ENCODE measurements at places on chromosomes 1 and 21. TPM values are rescaled to one million over a fixed set of nuclear protein-coding genes. Genes with fewer than 3 reads are reported as not detected.

DNA sequence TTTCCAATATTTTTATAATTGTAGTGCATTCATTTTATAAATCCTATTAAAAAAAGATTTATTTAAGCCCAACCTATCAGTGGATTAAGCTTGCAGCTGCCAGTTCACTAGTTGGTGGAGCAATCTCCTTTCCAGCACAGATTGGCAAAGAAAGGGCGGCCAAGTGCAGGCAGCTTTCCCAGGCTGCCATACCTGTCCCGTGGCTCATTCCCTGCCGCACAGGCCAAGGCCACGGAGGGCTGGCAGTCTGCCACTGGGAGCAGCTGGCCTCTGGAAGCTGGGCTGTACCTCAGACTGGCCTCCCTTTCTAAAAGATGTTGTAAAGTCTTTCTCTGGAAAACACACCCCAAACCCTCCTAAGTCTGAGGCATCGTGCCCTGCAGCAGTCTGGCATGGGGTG lies 74.2 kb downstream of the SIM2 start:
- DNase-seq: no peak

DNA sequence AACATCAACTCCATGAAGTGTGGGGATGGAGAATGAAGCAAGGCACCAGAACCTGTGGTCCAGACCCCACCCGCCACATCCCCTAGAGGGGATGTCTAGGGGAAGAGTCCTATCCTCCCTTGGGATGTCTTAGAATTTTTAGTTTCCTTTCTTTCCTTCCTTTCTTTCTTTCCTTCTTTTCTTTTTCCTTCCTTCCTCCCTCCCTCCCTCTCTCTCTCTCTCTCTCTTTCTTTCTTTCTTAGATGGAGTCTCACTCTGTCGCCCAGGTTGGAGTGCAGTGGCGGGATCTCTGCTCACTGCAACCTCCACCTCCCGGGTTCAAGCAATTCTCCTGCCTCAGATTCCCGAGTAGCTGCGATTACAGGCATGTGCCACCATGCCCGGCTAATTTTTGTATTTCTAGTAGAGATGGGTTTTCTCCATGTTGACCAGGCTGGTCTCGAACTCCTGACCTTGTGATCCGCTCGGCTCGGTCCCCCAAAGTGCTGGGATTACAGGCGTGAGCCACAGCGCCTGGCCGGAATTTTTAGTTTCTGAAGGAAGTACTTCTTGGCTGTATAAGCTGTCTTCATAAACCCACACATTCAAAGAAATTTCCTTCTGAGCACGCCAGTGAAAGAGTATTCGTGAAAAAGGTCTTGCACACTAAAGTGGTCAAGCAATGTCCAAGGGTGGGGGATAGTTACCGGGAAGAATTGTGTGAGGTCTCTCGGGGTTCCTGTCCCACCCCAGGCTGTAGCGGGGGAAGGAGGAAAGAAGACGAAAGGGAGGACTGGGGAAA lies 20.8 kb upstream of the LEFTY2 start:
- DNase-seq: no peak

DNA sequence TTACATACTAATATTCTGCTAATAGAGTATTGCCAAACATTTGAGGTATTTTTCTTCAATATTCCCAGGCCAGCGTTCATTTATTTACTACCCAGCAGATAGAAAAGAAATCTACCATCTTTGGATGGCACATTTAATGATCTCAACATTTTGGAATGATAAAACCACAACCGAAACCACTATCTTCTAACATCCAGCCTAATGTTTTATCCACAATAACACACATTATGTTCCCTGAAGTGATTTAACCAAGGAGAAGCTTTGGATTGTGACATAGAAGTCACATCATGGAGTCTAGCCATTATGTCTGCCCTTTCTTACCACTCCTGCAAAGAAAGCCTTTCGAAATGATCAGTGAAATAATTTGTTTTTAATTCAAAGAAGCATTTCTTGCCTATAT lies 497.1 kb upstream of the PLXNA2 start:
- no peak for DNase-seq

GRCh38 chr1:67939942-67940341 lies 106.7 kb upstream of the GNG12 start:
- DNase-seq: no peak

GRCh38 chr21:25385911-25386474 lies 221.3 kb downstream of the MRPL39 start:
- DNase-seq: peak; percentile 23

ADGRL4 gene
- not detected for total RNA-seq

GRCh38 chr1:41582351-41582750 lies 97.9 kb upstream of the EDN2 start:
- no peak for DNase-seq

VHLL gene
- not detected for total RNA-seq

- no peak for DNase-seq
These were observed 10.1 kb downstream of the DISP3 start for GRCh38 chr1:11488966-11489625.

DNA sequence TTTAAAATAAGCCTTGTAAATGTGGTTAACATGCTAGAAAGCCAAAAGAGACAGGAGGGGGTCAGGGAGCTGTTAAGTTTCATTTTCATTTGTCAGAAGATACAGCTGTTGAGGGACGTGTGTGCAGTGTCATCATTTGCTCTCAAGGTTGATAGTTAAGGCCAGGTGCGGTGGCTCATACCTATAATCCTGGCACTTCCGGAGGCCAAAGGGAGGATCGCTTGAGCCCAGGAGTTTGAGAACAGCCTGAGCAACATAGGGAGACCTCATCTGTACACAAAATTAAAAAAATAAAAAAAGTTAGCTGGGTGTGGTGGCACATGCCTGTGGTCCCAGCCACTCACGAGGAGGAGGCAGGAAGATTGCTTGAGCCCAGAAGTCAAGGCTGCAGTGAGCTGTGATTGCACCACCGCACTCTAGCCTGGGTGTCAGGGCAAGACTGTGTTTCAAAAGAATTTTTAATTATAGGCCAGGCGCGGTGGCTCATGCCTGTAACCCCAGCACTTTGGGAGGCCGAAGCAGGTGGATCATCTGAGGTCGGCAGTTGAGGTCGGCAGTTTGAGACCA lies 22.7 kb downstream of the ZBTB8OS start:
- no peak for DNase-seq

YIPF1 gene
- 37.3 TPM for total RNA-seq

GRCh38 chr1:44994309-44994898 lies 8.0 kb upstream of the EIF2B3 start:
- no peak for DNase-seq

DNA sequence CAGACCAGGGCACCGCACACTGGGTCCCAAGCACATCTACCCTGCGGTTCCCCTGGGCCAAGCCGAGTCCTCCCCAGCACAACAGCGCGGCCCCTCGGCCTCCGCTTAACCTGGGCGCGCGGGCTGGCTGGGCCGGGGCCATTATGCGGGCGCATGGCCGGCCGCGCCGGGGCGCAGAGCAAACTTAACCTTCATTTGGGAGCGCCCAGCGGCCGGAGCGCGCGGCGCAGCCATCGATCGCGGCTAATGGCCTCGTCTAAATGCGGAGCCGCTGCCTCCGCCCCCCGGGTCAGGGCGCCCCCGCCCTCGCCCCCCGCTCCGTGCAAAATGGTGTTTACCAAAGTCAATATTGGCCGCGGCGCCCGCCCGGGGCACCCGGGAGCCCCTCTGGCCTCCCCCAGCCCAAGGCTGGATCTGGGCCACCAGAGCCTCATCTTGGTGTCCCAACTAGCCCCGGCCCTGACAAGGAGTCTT lies 272.1 kb downstream of the TRABD2B start:
- DNase-seq: peak; percentile 66

- DNase-seq: no peak
These were observed 5.8 kb downstream of the WNT3A start for GRCh38 chr1:228012555-228012954.

GRCh38 chr1:90850181-90850897 lies 133.2 kb upstream of the BARHL2 start:
- no peak for DNase-seq

VWA1 gene
- 36.8 TPM for total RNA-seq

GRCh38 chr21:45016031-45016405 lies 58.4 kb upstream of the ADARB1 start:
- DNase-seq: no peak

KANK4 gene
- 1.0 TPM for total RNA-seq

All from progenitor cell of endocrine pancreas (in vitro differentiated cells).